ENCODE measurements at places on chromosomes 6 and 20. TPM values are rescaled to one million over a fixed set of nuclear protein-coding genes. Genes with fewer than 3 reads are reported as not detected.

PSORS1C1 gene
- polyA plus RNA-seq = 0.33 TPM

SLPI gene
- 20.1 TPM for polyA plus RNA-seq

FAM110A gene
- 7.5 TPM for polyA plus RNA-seq

FAM83D gene
- polyA plus RNA-seq = 7.8 TPM

ACTL10 gene
- polyA plus RNA-seq = 1.4 TPM

MAP3K7 gene
- 31.8 TPM for polyA plus RNA-seq

RPN2 gene
- 177 TPM for polyA plus RNA-seq

OLIG3 gene
- polyA plus RNA-seq = not detected

OXT gene
- 5.2 TPM for polyA plus RNA-seq

RAET1E gene
- polyA plus RNA-seq = 0.61 TPM

EFCAB8 gene
- 0.25 TPM for polyA plus RNA-seq

PXMP4 gene
- 10.2 TPM for polyA plus RNA-seq

PRPF6 gene
- 59.7 TPM for polyA plus RNA-seq

SLC22A2 gene
- 0.04 TPM for polyA plus RNA-seq

HRH3 gene
- 0.33 TPM for polyA plus RNA-seq

MYH7B gene
- 0.46 TPM for polyA plus RNA-seq

SYTL3 gene
- polyA plus RNA-seq = 2.5 TPM

CLPSL2 gene
- not detected for polyA plus RNA-seq

TREM1 gene
- polyA plus RNA-seq = 0.06 TPM

CDH26 gene
- 1.3 TPM for polyA plus RNA-seq

DLL1 gene
- polyA plus RNA-seq = 39.3 TPM

THEMIS gene
- polyA plus RNA-seq = 0.73 TPM

NAPB gene
- polyA plus RNA-seq = 19.9 TPM

SDCBP2 gene
- polyA plus RNA-seq = 62.8 TPM
